NCI-H1048 (cell line): ENCODE measurements at places on chromosomes 11 and 22.

DNA sequence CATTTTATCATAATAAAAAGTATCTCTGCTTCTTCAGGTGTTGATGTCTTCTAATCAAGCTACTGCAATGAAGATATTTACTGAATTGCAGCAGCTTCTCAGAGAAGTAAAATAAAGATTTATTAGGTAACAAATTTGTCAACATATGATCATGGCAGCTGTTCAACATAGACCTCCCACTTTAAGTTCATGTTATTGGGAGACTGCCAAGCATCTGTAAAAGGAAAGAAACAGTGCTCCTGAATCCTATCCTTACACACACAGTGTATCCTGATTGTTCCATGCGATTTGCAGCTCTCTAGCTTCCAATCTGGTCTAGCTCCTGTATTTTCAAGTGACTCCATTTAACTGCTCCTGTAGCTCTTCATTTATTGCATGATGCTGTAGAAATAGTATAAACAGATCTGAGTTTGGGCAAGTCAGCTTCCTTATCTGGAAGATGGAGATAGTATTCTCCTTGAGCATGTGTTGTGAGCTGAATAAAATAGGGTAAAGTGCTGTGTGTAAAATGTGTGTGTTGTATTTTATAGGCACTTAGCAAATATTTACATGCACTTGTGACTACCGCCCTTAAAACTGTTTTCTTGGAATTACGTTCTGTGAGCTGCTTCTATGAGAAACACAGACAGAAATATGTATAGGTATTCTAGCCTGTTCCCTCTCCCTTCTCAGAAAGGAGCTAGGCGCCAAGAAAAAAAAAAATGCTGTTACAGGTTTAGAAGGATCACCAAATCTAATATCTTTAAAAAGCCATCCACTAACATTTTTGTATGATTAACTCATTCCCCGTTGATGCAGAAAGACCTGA is 290.6 kb downstream of the JRKL start:
- no peak for DNase-seq

DNA sequence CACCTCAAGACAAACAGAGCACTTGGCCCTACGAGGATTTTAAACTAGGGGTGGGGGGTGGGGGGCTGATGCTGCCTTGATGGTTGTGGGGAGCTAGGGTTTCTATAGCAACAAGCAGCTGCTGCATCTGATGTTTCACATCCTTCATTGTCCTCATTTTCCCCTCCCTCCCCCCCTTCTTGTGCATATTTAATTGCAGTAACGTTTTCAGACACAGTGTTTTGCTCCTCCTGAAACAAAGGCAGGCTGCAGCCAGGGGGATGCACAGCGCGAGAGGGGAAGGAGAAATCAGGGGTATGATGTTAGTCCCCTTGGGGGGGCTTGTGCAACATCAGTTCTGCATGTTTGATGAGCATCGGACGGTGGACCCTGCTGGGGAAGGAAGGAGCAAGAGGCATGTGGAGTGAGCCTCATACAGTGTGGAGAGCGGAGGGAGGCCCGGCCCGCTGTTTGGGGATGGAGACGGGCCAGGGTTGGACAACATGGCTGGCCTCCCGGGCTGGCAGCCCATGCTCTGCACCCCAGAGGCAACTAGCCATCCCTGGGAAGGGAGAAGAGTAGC is 208.3 kb downstream of the CEP164 start:
- no peak for DNase-seq

GRCh38 chr11:46321757-46322156 is 25.5 kb upstream of the DGKZ start:
- no peak for DNase-seq

GRCh38 chr11:64339286-64339685 is 718 bp upstream of the CCDC88B start:
- DNase-seq: no peak

GRCh38 chr11:117384045-117384444 is 56.4 kb downstream of the CEP164 start:
- DNase-seq: no peak

DNA sequence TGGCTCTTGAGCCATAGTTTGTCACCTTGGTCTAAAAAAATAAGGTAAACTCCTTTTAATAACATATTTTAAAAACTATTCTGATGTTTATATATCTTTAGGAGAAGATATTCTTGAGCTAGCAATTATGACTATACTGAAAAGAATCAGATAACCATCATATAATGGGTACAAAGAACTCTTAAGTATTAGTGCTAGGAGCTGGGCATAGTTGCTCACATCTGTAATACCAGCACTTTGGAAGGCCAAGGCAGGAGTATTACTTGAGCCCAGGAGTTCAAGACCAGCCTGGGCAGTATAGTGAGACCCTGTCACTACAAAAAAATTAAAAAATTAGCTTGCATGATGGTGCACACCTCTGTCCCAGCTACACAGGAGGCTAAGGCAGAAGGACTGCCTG is 54.0 kb upstream of the B3GNT6 start:
- DNase-seq: no peak

- no peak for DNase-seq
Measured at GRCh38 chr22:45290410-45290936, 5.7 kb downstream of the UPK3A start.

- DNase-seq: no peak
Measured at GRCh38 chr22:26174280-26174679, 5.0 kb downstream of the SEZ6L start.

- DNase-seq: no peak
Measured at GRCh38 chr22:40641269-40641668, 4.8 kb upstream of the MRTFA start.

DNA sequence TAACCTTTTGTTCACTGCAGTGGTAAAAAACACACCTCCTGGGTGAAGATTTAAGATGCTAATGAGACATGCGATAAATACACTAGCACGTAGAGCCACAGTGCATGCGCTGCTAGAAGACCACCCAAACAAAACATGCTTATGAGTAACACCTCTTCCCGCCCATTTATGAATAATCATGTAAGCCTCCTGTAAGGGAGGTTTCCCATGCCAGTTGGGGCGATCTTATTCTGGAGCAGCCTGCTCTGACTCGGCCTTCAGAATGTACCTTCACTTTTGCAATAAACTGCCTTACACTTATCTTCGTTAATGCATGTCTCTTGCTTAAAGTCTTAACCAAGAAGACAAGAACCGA is 18.1 kb upstream of the SCARF2 start:
- DNase-seq: no peak

DNA sequence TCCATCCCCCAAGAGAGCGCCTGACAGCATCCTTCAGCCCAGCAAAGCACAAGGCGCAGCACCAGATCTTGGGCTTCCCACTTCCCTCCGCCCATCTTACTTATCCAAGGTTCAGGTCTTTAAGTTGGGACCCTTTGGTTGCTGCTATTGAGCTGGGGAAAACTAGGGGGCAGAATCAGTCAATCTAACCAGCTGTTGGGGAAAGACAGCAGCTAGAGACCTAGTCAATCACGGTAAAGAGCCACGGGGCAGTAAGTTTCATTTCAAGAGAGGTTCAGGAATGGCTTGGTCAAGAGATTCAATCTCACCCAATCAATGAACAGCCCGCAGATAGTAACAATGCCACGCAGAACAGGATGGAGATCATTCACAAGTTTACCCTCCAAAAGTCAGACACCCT is 1.7 kb downstream of the ABTB2 start:
- no peak for DNase-seq

DNA sequence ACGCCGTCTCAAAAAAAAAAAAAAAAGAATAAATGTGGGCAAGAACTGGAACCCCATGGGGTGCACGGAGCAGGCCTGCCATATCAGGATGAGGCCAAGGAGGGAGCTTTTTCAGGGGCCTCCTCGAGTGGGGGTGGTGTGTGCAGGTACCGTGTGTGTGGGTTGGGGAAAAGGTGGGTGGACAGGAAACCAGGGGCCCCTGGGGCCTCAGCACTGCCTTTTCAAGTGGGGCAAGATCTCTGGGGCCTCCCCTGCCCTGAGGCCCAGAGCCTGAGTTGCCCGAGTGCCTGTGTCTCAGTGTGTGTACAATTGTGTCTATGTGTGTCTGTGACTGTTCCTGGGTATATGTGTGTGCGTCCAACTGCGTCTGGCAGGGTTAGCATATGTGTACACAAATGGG is 23.8 kb downstream of the TEF start:
- no peak for DNase-seq

DNA sequence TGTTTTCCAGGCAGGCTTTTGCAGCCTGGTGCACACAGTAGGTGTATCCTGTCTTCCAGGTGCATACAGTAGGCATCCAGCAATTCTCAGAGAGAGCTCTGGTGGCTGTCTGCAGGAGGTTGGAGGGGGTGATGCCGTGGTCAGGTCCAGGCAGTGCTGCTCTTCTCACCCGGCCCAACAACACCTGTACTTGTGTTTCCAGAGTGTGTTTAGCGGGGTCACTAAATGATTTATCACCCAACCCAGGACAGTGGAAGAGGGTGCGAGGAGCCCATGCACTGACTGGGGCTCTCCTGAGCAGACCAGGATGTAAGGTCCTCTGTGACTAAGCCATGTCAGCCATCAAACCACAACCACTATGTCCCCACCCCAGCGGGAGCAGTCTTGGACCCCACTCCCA is 18.6 kb upstream of the FGF3 start:
- DNase-seq: no peak

DNA sequence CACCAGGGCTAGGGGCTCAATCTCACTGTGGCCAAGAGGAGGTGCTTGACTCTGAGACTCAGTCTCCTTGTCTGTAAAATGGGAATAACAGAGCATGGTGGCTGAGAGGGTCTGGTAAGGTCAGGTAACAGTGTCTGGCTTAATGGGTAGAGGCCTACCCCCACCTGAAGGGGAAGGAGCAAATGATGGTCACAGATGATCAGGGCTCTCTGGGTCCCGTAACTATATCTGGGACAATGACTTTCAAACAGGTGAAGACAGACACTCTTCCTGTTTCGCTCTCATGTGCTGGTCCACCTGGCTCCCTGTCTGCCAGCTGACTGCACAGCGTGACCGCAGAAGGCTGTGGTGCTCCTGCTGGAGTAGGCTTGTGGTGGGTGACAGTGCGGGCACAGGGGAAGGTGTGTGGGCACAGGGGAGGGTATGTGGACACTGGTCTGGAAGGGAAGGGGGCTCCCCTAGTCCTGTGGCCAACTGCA is 4.0 kb downstream of the A4GALT start:
- DNase-seq: no peak

GRCh38 chr11:75103380-75104026 is 6.8 kb upstream of the OR2AT4 start:
- DNase-seq: no peak

DNA sequence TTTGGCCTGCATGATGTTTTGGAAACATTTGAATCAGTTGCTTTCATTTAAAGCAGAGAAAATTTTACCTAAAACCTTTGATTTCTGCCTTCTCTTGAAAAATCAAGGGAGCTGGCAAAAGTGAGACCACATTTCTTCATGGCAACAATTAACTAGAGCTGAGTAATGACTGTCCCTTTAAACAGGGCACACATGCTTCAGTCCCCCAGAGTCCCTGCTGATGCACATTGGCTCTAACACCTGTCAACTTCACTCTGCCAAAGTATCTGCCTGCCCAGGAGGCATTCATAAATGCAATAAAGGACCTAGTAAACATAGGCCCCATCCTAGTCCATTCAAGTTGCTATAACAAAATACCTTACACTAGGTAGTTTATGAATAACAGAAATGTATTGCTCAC is 87.1 kb upstream of the LDLRAD3 start:
- DNase-seq: no peak

DNA sequence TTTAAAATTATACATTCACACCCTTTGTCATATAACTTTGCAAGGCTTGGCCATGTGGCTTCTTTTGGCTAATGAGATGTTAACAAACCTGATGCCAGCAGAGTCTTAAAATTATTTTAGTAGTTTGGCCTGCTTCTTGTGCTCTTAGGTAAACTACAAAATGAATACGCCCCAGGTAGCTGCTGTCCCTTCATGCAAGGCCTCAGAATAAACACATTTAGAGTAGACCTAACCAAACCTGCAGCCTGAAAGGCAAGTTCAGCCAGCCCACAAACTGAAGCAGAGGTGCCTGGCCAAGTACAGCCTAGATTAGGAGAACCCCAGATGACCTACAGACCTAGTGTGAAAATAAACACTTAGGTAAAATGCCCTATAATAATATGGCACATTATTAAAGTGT is 50.2 kb downstream of the PHF21A start:
- no peak for DNase-seq

- no peak for DNase-seq
Measured at GRCh38 chr22:21865041-21865440, 2.4 kb downstream of the MAPK1 start.

DNA sequence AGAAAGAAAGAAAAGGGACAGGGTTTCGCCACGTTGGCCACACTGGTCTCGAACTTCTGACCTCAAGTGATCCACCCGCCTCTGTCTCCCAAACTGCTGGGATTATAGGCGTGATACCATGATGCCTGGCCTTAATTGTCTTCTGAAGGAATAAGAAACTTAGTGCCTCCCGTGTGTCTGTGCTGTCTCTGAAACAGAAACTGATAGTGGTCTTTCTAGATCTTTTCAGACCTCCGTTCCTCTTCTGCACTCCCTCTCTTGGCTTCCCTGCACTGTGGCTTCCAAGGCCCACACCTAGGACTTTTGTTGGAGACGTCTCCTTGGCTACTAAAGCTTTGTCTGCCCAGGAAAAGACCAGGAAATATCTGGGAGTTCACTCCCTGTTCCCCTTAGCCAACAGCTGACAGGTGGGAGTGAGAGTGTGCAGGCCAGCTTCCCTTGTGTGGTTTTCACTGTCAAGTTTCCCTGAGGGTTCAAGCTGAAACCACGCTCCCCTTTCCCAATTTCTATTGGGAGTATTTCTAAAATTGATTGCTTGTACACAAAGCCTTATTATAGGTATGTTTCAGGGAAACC is 10.1 kb upstream of the HTR3B start:
- DNase-seq: no peak

GRCh38 chr11:28017816-28018215 is 90.1 kb downstream of the KIF18A start:
- no peak for DNase-seq

DNA sequence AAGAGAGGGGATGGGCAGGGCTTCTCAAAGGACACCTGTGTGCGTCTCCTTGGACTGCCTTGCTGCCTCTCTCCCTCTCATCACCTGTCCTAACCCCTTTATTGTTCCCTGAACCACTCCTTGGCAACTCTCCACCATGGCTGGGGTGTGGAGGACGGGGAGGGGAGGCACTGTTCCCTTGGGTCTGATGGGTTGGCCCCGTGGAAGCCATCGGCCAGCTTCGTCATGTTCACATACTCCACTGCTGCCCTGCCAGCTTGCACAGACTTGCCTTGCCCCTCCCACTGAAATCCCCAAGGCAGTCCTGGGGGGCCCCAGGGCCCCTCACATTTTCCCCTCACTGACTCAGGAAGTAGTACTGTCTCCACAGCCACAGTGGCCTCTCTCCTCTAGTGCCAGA is 36.1 kb upstream of the LRRC32 start:
- no peak for DNase-seq

- no peak for DNase-seq
Measured at GRCh38 chr11:20261526-20261925, 101.3 kb upstream of the DBX1 start.

DNA sequence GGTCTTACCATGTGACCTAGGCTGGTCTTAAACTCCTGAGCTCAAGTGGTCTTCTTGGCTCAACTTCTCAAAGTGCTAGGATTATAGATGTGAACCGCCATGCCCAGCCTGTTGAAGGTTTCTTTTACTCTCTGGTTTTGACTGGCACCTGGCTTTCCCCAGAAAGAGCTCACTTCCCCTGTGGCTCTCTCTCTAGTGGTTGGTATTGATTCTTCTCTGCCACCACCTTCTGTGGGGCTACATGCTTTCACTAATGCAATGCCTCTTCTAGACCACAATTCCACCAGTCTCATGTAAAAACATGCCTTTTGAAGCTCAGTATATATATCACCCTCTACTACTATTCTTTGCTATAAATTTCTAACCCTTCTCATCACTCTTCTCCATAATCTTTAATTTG is 67.2 kb downstream of the CCDC83 start:
- DNase-seq: no peak
